ENCODE measurements at places on chromosomes 13 and 19.

- DNase-seq, result no peak
Observed at GRCh38 chr13:33111414-33112110, 95.3 kb downstream of the KL start.

GRCh38 chr19:12778017-12778904 is 2.9 kb upstream of the HOOK2 start:
- DNase-seq, result peak; percentile 44

- DNase-seq, result no peak
Observed at GRCh38 chr13:109743706-109744453, 42.5 kb downstream of the IRS2 start.

DNA sequence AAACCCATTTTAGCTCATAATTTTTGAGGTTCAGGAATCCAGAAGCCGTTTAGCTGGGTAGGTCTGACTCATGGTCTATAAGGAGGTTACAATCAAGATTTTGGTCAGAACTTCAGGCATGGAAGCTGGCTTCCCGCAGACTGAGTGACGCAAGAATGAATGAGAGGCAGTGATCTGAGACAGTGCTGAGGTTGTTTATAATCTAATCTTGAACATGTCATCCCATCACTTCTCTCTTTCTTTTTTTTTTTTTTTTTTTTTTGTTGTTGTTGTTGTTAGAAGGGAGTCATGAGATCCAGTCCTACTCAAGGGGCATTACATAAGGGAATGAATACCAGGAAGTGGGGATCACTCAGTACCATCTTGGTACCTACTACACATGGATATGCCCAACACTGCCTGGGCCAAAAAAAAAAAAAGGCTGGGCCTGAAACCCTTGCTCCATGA is 217.4 kb downstream of the DLEU7 start:
- DNase-seq, result no peak

DNA sequence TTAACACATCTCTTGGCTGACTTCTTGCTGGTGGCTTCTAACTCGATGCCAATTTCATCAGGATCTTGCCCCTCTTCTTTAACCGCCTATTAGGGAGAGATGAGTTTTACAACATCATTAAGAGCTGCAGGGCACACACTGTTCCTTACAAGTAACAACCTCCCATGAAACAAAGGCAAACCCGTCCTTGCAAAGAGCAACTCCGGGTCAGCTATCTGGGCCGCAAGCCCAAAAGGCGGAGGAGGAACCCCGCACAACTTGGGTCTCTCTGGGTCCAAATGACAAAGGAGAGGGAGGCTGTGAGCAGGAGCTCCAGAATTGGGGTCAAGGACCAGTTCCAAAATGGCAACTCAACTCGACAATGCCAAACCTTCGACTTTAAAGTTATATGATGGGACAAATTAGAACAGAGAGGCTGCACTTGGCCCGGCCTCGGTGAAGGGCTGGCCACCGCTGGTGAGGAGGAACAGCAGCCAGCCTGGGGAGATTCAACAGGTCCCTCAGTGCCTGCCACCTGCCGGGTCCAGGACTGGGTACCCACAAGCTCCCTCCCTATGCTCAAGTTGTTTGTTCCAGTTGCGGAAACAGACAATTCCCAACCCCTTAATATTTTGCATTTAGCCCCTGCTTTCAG is 1.1 kb downstream of the SAFB2 start:
- no peak for DNase-seq

- DNase-seq, result peak; percentile 64
Observed at GRCh38 chr19:51904331-51905165, at the start of gene ZNF649. Gene ZNF649, minus strand, starts transcription at chr19:51905017. Its CDS starts 4,910 bp downstream, at chr19:51900107.

- DNase-seq, result no peak
Observed at GRCh38 chr19:47729799-47730520, 15.4 kb upstream of the NOP53 start.

- no peak for DNase-seq
Observed at GRCh38 chr13:99989276-99990125, 7.9 kb downstream of the ZIC2 start.

DNA sequence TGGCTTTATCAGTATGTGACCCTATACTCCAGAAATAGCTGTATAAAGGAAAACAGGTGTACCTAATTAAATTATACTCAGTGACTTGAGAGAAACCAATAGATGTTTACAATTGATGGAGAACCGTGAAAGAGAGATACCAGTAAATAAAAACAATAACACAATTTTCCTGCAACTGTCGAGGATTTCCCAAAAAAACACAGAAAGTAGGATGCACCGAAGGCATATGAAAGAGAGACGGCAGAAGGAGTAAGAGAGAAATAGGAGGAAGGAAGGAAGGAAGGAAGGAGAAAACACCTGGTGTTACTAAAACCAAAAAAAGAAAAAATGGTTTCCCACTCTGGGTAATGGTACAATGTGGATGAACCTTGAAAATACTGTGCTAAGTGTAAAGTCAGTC is 6.8 kb upstream of the ZNF229 start:
- no peak for DNase-seq

- DNase-seq, result no peak
Observed at GRCh38 chr19:2607712-2608601, 94.5 kb downstream of the GNG7 start.

- no peak for DNase-seq
Observed at GRCh38 chr13:53201454-53202225, 173.0 kb downstream of the OLFM4 start.

GRCh38 chr19:364496-365287 is 20.1 kb upstream of the MIER2 start:
- no peak for DNase-seq

DNA sequence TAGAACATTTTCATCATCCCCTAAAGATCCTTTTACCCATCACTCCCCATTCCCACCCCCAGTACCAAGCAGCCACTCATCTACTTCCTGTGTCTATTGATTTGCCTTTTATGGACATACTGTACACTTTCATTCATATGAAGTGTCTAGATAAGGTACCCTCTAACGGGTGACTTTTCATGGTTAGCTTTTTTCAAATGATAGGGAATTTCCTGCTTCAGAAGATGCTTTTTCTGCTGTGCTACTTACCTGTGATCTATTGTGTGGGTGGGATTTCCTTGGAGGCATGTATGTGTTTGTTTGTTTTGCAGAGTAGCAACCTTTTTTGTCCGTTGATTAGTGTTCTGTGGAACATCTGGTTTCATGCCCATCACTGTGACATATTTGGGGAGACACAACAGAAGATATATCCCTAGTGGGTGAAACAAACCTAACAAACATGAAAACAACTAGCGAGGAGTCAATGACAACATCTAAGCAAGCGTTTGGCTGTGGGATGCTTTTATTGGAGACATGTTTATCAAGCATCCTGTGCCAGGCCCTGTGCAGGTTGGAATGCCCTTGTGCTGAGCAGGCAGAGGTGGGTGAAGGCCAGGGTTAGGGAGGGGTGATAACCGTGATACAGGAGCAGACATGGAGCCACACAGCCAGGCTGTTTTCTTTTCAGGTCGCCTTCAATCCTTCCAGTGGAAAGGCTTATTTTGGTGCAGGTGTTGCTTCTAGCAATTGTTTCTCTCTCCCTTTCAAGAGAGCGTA is 17.6 kb downstream of the SPINT2 start:
- no peak for DNase-seq

GRCh38 chr19:55160986-55161365 is 3.4 kb upstream of the TNNI3 start:
- DNase-seq, result no peak

GRCh38 chr13:92224052-92224821 is 825.8 kb downstream of the GPC5 start:
- DNase-seq, result no peak

DNA sequence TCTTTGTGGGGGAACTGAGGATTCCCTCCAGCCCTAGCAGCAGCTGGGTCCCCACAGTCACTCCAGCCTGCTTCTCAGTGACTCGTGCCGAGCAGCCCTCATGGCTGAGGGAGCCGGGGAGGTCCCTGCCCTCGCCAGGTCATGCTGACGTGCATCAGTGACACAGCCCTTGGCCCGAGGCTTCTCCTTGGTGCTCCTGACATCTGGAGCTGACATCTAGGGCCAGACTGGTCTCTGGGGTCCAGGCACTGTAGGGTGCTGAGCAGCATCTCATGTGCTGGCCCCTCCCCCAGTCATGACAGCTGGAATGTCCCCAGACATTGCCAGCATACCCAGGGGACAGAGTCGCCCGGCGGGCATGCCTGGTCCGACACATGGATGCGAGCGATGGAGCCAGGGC is 14.4 kb downstream of the COMP start:
- DNase-seq, result no peak

DNA sequence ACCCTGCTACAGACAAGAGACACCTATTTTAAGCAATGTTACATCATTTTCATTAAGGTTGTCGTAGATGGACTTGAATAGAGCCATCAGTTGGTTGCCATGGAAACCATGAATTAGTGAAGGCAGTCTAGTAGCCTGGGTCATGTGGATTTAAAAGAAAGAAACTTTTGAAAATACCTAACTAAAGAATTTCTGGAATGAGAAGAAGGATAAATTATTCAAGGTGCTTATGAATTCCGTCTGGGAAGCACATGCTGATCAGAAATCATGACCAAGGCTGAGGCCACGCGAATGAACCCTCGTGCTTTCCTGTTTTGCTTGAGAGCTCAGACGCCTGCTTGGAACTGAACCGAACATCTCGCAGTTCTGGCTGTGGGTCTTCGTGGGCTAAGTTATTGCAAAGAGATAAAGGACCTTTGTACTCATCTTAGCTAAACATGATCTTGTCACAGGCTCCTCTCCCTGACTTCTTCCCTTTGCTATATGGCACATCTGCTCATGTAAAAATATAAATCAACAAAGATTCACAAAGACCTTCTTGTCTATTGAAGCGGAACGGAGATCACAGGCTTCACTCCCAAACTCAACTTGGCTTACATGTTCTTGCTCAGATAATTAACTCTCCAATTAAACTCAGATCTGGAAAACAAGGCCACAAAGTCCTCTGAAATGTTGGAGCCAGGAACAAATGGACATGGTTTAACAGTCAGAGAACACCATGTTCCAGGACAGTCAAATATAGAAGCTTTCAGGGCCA is 140.2 kb downstream of the NUFIP1 start:
- DNase-seq, result no peak

GRCh38 chr13:107421028-107421427 is 794.3 kb downstream of the LIG4 start:
- DNase-seq, result no peak

- peak; percentile 86 for DNase-seq
Observed at GRCh38 chr13:50715402-50716146, 127.9 kb downstream of the DLEU7 start.

- no peak for DNase-seq
Observed at GRCh38 chr13:55566334-55566733, 1574.4 kb upstream of the PRR20A start.

- DNase-seq, result no peak
Observed at GRCh38 chr13:46633416-46633815, 80.4 kb downstream of the LRCH1 start.

DNA sequence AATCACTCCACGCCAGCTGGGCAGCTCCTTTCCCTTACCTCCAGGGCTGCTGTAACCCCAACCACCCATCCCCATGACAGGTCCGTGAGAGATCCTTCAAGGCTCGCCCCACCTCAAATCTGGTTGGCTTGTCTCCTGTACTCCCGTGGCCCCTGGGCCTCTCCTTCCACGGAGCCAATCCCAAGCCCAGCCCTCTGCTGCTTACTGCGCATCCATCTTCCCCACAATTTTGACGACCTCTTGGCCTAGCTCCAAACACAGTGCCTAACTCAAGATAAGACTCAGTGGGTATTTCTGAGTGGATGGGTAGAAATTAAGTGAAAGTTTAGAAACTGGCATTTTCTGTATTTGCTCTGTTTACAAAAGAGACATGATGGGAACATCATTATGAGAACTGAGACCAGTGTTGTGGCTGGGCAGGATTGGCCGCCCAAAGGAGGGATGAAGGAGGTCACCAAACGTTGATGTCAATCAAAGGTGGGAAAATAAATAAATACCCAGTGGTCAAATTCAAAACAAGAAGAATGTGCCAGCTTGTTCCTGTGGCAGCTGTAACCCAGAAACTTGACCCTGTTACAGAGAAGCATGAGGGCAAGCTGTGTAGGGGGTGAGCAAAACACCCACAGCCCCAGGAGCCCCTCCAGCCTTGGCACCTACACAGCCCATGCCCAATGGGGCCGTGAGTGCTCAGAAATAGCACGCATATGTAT is 162.2 kb downstream of the ABCC4 start:
- no peak for DNase-seq

DNA sequence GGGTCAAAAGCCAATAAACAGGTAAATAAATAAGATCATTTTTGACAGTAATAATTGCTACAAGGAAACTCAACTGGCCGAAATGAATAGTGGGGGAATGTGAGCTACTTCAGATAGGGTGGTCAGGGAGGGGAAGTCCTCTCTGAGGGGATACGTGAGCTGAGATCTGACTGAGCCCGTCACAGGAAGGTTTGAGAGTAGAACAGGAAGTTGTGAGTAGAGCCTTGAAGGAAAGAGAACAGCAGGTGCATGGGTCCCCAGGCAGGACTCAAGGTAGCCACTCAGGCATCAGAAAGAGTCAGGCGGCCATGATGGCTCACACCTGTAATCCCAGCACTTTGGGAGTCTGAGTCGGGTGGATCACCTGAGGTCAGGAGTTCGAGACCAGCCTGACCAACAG is 6.3 kb downstream of the IRGQ start:
- DNase-seq, result no peak

DNA sequence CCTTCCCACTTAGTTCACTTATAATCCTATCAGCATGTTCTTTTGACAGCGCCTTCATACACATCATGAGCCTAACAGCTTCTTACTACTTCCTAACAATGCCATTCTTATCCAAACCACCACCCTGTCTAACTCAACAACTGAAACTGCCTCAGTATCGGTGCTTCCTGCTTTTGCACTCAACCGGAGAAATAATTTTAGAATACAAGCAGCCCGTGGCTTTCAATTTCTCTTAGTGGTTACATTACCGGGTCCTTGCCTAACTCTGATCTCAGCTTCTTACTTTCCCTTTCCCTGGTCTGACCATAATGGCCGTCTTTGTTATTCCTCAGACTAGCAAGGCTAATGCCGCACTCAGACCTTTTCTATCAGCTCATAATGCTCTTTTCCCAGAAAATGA is 17.0 kb downstream of the ZFP82 start:
- DNase-seq, result no peak

DNA sequence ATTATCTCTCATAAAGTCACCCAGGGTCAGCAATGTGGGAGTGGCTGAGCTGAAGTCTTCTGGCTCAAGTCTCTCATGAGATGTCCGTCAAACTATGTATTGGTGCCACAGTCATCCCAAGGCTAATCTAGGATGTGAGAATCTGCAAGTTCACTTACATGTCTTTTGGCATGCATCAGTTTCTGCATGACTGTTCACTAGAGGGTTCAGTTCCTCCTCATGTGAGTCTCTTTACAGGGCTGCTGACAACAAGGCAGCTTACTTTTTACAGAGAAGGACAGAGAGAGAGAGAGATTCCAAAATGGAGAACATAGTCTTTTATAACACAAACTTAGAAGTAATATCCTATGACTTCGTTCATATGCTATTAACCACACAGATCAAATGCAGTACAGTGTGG is 328.8 kb upstream of the SLITRK1 start:
- no peak for DNase-seq

GRCh38 chr19:722553-723101 is 13.9 kb downstream of the PALM start:
- no peak for DNase-seq

All from posterior cingulate gyrus (tissue), 11 donors.